8988T (cell line): ENCODE measurements at places on chromosomes 11 and 22.

DNA sequence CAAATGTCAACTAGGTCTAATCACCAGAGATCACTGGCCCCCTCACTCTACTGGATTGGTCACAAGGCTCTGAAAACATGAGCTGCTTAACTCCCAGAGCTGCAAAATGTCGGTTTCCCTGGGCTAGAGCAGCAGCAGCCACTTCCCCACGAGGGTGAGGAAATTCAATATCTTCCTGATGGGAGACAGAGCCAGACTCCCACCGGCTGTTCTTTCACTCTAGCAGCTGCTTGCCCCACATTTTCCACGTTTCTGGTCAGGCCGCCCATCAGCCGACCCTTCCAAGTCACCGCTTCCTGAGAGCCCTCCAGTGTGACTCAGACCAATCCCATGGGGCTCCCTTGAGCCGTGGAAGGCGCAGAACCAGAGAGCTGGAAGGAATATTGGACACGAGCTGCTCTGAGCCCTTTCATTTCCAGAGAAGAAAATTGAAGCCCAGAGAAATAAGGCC is 227.0 kb downstream of the ADAMTS15 start:
- DNase-seq, result no peak

DNA sequence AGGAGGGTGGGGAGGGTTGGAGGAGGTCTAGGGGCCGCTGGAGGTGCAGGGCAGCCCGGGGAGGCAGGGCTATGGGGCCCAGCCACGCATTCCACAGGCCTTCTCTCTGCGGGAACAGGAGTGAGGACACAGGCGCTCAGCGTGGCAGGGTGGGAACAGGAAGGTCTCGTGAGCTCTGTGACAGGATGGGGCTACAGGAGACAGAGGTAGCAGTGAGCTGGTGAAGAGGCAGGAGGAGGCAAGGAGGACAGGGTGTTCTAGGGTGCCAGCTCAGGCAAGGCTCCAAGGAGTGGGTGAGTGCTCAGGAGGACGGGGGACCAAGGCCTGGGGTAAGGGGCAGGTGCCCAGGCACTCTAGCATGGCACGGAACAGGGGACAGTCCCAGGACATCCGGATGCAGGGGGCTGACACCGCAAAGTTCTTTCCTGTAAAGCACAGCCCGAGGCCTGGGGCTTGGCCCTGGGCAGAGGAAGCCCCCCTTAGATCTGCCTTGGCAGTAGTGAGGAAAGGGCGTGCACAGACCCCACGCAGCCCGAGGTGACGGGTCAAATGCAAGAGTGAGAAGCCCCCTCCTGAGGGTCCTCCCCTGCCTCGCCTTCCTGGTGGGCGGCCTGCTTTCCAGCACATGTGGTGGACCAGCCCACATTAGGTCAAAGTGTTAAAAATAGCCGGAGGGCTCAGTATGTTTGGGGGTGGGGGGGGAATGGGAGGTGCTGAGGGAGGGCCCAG is 4.7 kb upstream of the NEAT1 start:
- DNase-seq, result no peak

DNA sequence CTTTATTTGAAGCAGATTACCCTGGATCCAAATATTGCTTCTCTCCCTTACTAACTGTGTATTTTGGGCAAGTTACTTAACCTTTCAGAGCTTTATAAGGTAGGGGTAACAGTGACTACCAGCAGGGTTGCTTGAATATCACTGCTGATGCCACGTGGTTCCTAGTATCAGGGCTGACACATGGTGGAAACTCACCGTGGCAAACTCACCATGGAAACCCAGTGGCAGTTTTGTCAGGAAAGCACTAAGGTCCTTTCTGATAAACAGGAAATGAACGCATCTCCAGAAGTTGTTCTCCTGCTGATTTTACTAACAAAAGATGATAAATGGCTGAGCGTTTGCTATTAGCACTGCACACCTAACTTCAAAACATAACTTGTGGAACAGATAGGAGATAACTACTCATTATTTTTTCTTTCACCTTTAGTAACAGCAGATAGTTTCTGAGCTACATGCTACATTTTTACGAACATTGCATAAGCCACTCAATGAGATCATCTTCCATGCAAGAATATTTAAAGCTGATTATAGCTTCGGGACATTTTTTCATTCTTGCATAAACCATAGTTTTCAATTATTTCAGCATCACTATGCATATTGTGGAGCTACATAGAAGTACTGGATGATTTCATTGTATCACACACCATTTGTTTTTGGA is 59.7 kb upstream of the RAG2 start:
- no peak for DNase-seq

DNA sequence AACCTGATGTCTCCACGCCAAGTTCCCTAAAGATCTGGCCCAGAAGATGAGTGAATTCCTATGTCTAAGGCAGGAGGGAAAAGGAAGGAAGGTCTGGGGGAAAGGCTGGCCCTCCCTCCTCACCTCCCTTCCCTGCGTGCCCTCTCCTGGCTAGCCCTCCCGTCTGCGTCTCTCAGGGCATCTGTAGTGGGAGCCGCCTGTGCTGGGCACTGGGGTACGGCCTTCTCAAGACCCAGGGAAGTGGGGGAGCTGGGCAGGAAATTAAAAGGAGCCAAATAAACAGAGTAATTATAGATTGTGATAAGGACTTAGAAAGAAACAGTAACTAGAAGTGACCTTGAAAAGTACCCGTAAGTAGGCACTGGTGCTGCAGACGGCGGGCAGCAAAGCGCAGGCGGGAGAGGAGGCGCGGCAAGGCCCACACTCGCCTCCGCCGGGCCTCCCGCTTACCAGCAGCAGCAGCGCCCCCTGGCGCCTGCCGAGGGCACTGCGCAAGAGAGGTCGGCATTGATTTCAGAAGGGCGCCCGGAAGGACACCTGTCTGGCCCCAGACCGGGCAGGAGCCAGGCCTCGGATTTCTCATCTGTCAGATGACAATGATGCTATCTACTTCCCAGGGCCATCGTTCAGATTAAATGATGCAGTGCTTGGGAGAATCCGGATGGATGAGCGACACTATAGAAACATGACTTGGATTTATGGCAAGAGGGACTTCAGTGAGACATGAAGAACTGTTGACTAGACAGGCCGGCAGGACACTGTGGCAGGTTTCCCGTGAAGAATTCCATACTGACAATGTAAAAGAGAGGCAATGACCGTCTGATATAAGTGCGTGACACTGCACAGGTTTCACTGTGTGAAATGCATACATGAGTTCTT is 7.3 kb downstream of the KCNJ1 start:
- DNase-seq, result peak; percentile 65

GRCh38 chr11:111909378-111909777 is 2.2 kb downstream of the CRYAB start:
- no peak for DNase-seq

GRCh38 chr11:122933416-122933815 is 48.2 kb downstream of the BSX start:
- no peak for DNase-seq

GRCh38 chr22:34696557-34696956 is 369.4 kb upstream of the ISX start:
- DNase-seq, result no peak

DNA sequence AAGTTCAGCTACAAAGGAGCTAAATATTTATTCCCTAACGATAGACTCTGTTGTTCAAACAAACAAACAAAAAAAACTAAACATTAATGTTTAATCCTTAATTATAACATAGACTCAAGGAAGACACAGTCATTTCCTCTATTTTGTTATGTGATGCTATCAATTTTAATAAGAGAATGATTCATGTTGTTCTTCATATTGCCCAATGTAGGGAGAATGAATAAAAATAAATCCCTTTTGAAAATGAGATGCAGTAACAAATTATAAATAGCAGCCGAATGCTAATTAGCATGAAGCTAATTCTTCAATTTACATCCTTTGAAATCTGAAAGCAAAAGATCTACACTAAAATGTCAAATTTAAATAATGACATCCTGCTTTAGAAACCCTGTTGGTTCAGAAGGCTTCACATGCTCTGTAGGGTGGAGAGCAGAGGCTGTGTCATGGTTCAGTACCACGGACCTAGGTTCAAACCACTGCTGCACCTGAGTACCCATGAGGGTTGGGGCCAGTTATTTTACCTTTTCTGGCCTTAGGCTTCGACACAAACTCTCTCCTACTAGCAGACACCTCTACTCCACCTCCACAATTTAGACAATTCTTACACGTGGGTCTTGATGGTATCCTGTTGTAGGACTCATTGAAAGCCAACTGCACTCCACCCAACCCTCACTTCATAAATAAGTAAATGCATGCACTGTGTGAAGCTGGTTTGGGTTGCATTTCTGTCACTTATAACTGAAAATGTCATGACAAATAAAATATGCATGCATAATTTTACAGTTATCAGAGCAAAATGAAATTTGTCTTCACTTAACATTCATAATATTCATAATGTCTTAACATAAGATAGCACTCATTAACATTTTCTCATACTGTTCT is 89.0 kb downstream of the RRAS2 start:
- DNase-seq, result no peak

- DNase-seq, result no peak
Observed at GRCh38 chr22:28903729-28904128, 20.4 kb downstream of the ZNRF3 start.

GRCh38 chr22:26502688-26503561 is 9.3 kb downstream of the TFIP11 start:
- no peak for DNase-seq

- no peak for DNase-seq
Observed at GRCh38 chr11:115581871-115582639, 77.8 kb upstream of the CADM1 start.

DNA sequence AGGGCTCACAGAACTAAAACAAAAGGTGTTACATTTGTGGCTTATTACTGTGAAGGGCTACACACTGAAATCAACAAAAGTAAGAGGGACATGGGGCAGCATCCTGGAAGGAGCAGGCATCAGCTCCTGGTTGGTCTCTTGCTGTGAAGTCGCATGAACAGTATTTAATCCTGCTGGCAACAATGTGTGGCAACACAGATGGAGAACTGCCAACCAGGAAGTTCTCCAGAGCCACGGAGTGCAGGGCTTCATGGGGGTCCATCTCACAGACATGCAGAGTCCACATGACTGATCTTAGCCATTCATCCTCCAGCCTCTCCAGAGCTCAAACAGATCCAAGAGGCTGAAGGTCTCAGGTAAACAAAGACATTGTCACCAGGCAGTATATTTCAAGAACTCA is 32.8 kb upstream of the FGF3 start:
- DNase-seq, result no peak

DNA sequence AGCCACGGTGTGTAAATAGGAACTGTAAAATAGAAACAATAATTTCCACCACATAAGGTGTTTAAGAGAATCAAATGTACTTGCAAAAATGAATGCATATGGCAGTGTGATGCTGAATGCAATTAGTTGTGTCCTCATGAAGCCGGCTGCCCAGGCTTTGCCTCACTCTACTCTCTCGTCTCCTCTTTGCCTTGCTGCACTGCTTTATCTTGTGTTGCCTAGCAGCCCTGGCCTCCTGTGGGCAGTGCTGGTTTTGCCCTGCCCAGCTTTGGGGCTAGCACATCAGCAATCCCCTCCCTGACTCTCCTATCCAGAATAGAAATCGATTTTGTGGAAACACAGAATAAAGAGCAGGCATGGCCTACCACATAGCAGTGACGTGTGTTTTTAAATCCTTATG is 30.0 kb downstream of the LRRC32 start:
- DNase-seq, result no peak

DNA sequence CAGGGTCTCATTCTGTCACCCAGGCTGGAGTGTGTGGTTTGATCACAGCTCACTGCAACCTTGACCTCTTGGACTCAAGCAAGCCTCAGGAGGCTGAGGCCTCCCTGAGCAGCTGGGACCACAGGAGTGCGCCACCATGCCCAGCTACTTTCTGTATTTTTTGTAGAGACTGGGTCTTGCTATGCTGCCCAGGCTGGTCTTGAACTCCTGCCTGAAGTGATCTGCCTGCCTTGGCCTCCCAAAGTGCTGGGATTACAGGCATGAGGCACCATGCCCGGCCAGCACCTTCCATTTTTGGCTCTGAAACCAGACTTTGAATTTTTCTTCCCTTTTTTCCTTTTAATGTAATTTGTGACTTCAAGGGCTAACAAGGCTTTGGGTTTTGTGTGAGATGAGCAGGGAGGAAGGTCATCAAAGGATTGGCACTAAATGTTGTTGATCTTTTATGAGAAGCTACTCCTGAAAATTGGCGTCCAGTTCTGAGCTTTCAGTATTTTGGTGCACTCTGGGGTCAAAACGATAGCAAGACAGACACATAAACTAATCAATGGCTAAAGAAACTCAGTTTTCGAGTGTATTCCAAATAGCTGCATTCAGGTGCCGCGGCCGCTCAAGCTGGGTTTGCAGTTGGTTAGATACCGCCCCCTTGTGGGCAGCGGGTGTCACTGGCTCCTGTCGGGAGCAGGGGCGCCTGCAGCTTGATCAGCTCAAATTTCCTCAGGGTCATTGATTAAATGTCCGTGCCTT is 51.9 kb upstream of the CLMP start:
- peak; percentile 69 for DNase-seq

- no peak for DNase-seq
Observed at GRCh38 chr11:45026835-45027234, 76.2 kb upstream of the TP53I11 start.

- DNase-seq, result no peak
Observed at GRCh38 chr22:17641269-17641668, 2.7 kb downstream of the BCL2L13 start.

- no peak for DNase-seq
Observed at GRCh38 chr22:33247758-33248157, 189.6 kb upstream of the SYN3 start.

GRCh38 chr22:29459773-29460172 is 20.2 kb upstream of the NEFH start:
- DNase-seq, result no peak

DNA sequence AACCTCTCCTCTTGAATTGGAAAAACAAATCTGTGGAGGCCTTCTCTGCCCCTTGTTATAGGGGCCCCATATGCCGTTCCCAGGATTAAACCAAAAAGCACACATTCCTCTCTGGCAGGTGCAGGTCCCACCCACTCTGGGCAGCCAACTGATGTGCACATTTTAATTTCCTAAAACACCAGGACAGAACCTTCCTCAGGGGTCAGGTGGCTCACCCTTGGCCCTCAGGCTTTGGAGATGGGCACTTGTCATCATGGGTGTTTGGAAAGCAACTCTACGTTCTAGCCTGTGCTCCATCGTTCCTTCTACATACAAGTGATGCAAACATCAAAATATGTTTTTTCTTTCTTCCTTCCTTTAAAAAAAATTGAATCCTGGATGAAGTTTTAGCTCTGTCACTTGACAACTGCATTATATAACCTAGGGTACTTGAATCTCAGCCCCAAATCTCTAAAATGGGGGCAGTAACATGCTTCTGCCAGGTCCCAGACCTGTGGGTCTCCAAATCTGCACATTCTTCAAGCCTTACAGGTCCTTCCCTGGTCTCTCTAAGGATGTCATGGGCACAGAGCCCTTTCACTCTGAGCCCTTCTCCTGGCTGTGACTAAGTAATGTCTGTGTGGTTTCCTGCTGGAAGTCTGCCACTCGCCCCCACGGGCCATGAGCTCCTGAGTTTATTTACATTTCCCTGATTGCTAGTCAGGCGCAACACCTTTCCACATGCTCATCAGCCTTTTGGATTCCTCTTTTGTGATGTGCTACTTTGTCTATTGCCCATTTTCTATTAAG is 43.8 kb downstream of the KCNQ1OT1 start:
- no peak for DNase-seq

DNA sequence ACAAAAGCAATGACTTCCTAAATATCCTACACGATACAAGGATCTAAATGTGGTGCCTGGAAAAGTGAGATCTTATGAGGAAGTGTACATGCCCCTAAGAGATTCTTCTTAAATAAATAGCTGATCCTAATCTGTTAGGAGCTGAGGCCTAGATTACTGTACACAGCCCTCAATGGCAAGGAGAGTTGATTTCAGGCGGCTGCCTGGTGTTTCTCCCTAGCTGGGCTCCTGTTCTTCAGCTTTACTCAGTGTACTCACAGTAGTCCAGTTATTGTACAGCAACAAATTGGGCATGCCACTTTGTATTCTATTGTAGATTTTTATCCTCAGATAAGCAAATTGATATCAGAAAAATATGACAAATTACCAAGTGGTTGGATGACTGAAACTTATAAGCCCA is 358.2 kb upstream of the PDGFD start:
- DNase-seq, result no peak
